ENCODE measurements at places on chromosomes 16 and 17.

GRCh38 chr17:47698749-47699535 is 5.0 kb downstream of the TBKBP1 start:
- DNase-seq, result peak; percentile 87

- no peak for DNase-seq
Observed at GRCh38 chr16:1073262-1073558, 663 bp downstream of the SSTR5 start.

DNA sequence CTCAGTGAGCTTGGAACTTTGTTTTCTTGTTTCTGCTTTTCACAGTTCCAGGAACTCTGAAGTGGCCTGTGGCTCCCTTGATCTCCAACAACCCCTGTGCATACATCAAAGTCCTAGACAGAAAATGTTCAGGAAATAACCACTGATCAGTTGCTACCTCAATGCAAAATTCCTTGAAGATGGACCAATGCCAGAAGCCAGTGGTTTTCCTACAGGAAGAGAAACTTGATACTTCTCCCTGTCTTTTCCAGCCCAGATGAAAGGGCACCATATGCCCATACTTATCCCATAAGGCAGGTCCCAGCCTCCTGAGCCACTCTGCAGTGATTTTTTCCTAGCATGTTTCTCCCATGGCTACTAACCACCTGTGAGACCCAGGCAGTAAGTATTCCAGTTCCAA is 12.3 kb upstream of the CDRT4 start:
- no peak for DNase-seq

- DNase-seq, result no peak
Observed at GRCh38 chr16:80447241-80447640, 93.6 kb upstream of the DYNLRB2 start.

- no peak for DNase-seq
Observed at GRCh38 chr17:62321451-62321850, 58.9 kb upstream of the EFCAB3 start.

GRCh38 chr16:58155839-58156238 is 26.7 kb upstream of the CFAP20 start:
- no peak for DNase-seq

GRCh38 chr16:86252596-86252995 is 257.7 kb upstream of the FOXF1 start:
- no peak for DNase-seq

- no peak for DNase-seq
Observed at GRCh38 chr17:10177913-10178505, 20.4 kb downstream of the GAS7 start.

DNA sequence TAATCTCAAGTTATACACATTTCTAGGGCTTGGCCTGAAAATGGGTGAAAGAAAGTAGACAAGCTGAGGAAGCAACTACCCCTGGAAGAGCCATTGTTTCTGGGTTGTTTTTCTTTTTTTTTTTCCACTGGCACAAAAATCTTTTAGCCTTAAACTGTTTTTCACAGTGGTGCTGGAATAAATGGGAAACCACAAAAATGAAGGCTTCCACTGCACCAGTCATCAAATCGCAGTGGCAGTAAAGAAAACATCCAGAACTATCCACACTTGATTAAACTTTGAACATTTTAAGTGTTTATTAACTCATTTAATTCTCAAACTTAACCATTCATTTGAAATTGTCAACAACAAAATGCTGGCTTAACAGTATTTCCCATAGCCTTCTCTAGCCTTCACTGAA is 14.3 kb downstream of the CMTM4 start:
- no peak for DNase-seq

GRCh38 chr16:8552487-8553221 is 37.7 kb downstream of the TMEM114 start:
- DNase-seq, result no peak

- no peak for DNase-seq
Observed at GRCh38 chr17:43905400-43905984, 1.8 kb downstream of the MPP2 start.

- no peak for DNase-seq
Observed at GRCh38 chr17:47654991-47655390, 5.3 kb downstream of the KPNB1 start.

- DNase-seq, result no peak
Observed at GRCh38 chr16:57979006-57979585, 8.2 kb upstream of the CNGB1 start.

- no peak for DNase-seq
Observed at GRCh38 chr17:57235124-57235523, 21.2 kb upstream of the MSI2 start.

DNA sequence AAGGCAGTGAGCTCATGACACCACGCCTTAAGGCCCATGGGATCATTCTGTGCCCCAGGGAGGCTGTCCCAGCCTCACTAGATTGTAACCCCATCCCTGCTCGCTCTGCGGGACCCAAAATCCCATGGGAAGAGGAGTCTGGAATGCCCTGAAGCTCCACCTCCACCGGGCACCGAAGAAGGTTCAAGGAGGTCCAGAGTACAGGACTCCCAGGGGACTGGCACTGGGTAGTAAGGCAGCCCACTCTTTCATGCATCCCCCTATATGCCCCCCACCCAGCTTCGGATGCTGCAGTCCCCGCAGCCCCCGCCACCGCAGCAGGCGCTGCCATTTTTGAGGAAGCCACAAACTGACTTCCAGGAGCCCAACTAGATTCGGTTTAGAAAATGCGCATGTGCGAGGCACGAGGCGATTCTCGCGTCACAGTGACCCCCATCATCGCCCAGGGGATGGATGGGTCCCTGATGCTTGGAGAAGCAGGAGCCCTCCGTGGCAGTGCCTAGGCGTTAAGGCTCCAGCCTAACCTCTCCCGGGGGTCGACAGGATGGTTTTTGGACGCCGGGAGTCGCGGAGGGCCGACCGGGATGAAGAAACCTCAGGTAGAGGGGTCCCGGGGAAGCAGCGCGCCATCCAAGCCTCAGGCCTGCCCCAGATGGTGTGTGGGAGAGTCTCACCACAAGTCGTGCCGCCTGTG is 1681.0 kb downstream of the TP53TG3F start:
- DNase-seq, result no peak

Data from stimulated activated CD4-positive, alpha-beta T cell treated with anti-CD3 and anti-CD28 coated beads, Interleukin-1b, Interleukin-23, amount 100 ng/mL, for 1 hour (primary cell).